ENCODE measurements at places on chromosomes 6 and 20.

DNA sequence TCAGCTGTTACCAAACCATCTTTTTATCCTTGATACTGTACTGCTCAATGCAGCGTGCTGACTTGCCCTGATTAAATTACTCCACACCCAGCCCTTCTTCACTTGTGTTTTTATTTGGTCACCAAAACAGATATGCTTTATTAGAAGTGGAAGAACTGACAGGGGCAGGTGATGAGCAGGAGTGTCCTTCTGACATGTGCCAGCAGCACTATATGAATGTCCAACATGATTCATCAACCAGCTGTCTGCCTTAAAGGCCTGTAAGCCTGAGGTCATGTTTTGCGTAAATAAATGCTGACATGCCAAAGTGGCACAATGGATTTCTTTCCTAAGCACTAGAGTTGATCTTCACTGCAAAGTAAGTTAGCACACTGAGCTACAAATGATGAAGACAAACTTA, 15.4 kb downstream of the POPDC3 start:
- no peak for DNase-seq

DNA sequence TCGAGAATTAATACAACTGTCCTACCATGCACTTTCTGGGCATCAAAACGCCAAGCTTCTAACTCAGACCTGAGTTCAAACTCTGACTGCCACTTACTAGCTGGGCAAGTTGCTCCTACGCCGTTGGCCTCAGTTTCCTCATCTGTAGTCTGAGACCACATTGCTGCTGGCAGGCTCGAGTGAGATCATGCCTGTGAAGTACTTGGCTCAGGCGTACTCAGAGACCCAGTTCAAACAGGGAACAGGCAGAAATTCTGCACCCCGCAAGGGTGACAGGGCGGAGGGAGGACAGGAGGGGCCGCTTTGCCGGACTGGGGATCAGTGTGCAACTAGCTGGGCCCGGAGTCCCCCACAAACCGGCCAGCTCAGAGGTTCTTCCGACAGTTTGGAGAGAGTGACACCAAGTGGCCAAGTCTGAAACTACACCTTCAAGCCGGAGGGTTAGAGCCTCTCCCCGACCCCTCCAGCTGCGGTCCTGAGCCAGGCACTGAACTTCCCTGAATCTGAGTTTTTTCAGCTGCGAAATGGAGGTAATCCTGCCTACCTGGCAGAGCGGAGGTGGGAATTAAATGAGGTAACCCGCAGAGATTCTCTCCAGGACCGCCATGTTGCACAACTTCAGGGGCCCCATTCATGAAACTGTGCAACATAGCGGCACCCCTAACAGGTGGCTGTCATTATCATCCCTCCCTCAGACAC, 46.0 kb upstream of the PTPN1 start:
- DNase-seq: no peak

DNA sequence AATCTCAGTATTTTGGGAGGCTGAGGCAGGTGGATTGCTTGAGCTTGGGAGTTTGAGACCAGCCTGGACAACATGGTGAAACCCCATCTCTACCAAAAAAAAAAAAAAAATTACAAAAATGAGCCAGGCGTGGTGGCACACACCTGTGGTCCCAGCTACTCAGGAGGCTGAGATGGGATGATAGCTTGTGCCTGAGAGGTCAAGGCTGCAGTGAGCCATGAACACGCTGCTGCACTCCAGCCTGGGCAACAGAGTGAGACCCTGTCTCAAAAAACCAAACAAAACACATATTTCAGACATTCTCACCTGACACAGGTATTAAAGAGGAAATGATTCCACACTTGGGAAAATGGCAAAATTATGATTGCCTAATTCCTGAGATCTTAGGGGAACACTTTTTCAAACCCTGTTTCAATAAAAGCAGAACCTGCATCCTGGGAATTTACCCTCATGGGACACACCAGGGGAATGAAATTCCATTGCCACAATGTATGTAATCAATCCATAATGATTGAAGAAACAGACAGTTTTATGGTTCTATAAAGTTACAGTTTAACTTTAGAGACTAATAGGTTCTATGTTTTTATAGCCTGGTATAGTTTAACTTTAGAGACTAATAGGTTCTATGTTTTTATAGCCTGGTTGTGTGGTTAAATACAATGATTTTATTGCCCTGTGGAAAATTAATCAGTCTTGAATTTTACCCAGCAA, 29.6 kb upstream of the DNAAF9 start:
- no peak for DNase-seq

DNA sequence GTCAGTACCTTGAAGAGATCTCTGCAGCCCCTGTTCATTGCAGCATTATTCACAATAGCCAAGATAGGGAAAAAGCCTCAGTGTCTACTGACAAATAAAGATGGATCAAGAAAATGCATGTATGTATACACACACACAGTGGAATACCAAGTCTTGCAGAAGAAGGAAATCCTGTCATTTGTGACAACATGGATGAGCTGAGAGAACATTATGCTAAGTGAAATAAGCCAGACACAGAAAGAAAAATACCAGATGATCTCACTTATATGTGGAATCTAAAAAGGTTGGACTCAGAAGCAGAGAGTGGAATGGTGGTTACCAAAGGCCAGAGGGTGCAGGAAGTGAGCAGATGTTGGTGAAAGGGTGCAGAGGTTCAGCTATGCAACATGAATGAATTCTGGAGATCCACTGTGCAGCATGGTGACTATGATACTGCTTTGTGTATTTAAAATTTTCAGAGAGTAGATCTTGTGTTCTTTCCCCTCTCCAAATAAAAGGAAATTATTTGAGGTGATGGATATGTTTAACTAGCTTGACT, 11.0 kb upstream of the SLC22A1 start:
- DNase-seq: no peak

- no peak for DNase-seq
Measured at GRCh38 chr6:42896178-42896719, 16.8 kb downstream of the RPL7L1 start.

GRCh38 chr6:19492636-19493405, 344.3 kb upstream of the ID4 start:
- DNase-seq: no peak

DNA sequence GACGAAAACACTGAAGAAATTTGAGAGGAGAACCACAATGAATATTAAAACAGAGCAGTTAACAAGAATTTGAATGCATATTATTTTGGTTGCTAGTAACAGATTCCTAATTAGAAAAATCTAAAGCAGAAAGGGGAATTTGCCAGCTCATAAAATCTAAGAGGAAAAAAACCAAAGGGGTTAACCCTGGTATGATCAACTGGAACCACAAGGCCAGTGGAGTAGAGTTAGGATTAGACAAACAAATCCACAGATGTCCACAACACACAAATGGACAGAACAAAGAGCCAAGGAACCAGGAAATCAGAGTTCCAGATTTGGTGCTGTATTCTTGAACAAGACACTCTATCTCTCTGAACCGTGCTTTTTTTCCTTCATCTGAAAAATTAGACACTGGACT, 195.0 kb downstream of the TASP1 start:
- DNase-seq: no peak

- no peak for DNase-seq
Measured at GRCh38 chr6:30931969-30932645, at the start of gene SFTA2. SFTA2 (minus strand) TSS chr6:30932170; CDS start chr6:30932096, 74 bp downstream.

DNA sequence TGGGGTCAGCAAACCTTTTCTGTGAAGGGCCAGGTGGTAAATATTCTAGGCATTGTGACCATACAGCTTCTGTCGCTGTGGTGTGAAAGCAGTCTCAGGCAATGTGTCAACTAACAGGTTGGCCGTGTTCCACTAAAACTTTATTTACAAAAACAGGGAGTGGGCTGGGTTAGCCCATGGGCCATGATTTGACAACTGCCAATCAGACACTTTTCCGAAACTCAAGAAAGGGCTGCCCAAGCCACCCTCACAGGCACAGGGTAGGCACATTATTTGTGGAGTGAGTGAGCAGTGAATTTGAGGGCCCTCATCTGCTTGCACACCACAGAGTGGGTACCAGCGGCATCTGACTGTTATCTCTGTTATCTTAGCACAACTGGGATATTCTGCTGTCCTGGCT, 290.3 kb downstream of the TAF4 start:
- DNase-seq: no peak

DNA sequence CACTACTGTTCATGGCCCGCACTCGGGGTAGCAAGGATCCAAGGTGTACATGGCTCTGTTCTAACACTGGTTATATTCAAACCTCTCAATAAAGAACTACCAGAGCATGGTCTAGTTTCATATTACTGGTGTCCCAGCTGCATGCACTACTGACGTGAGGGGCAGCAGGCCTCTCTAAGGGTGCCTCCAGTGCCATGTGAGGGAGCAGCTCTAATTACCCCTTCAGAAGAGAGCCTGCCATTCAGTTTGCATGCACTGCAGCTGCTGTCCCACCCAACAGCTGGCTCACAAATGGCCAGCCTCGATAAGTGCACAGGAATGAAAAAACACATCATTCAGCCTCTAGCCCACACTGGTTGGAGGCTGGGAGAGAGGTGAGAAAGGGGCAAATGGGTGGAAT, 85.2 kb downstream of the SMLR1 start:
- DNase-seq: no peak

DNA sequence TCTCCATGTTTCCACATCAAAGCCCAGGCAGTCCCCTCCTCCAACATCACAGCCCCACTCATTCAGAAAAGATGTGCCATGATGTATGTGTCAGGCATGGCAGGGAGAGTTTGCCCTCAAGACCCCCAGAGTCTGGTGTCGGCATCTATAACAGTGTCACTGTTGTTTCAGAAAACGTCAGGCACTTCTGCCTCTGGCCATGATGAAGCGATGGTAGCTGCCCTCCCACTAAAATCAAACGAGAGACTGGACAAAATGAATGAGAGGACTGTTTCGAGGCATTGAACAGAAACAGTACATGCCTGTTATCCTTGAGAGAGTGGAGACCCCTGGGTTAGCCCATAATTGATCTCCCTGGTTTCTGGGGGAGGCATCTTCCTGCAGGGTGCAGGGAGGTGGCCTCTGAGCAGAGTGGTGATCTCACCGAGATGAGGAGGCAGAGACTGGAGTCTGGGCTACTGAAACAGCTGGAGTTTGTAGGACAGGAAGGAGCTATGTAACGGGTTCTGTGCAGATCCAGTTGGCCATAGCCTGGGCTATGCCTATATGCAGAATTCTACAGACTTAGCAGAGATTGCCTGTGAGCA, 144.5 kb downstream of the SYCP2 start:
- DNase-seq: no peak

GRCh38 chr6:142406131-142406530, 104.3 kb downstream of the ADGRG6 start:
- no peak for DNase-seq

GRCh38 chr20:50916257-50916656, 15.0 kb downstream of the ADNP start:
- DNase-seq: no peak

DNA sequence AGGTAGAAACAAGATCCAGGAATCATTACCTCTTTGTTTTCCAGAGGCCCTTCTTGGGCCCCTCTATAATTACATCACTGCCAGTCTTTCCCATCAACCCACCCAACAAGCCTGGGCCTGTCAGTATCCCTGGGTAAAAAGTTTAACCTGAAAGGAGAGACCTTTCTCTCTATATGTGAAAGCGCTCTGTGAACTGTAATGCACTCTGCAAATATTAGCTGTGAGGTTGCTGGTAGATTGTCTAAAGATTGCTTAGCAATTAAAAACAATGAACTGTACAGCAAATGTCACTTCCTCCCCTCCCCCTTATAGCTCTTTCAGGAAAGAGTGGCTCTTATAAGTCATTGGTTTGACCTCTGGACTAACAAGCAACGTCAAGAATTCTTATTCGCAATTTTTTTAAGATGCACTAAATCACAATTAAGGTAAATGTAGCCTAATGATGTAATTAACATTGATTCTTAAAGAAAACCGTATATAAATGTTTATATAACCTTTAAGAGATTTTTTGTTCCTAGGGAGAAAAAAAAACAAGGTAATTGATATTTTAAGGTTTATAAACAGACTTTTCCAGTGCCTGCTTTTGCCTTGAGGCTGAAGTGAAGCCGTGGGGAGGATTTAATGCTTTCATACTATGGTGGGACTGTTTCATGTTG, 18.4 kb downstream of the ECT2L start:
- no peak for DNase-seq

DNA sequence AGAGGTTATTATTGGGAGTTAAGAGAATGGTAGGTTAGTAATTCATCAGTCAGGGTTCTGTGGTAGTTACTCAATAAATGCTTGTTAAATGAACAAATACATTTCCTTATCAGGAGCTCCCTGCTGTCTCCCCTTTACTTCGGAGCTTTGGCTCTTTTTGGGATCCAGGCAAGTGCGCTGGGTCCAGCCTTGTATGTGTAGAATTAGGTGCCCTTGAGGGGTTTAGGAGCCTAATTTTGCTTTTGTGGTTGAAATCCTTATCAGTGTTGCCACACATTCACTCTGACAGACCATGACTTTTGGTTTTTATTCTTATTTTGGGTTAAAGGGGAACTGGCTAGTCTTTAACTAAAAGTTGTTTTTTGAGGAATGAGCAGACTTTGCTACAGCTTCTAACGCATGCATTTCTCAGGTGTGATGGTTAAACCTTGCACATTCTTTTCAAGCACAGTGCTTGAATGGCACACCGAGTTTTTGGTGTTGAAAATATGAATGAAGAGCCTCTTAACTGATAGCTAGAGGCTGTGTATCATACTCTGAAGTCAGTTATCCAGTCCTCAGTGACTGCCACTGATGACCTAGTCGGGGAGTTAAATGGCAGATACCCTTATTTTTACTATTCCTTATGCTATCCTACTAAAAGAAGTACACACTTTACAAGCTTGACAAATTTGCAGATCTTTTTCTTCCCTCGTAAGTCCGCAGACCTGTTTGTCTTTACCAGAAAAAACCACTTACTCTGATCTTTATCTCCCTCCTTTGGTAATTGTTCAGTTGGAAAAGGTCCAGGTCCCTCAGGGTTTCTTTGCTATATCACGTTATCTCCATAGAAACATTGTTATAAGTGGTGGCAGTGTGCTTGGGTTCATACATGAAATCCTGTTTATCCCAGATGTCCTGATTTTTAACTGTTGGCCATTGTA, 50.7 kb upstream of the PLCG1 start:
- DNase-seq: no peak

GRCh38 chr6:134014588-134015137, 37.8 kb downstream of the SLC2A12 start:
- DNase-seq: no peak

GRCh38 chr6:130679684-130680083, 147.5 kb upstream of the SMLR1 start:
- no peak for DNase-seq

DNA sequence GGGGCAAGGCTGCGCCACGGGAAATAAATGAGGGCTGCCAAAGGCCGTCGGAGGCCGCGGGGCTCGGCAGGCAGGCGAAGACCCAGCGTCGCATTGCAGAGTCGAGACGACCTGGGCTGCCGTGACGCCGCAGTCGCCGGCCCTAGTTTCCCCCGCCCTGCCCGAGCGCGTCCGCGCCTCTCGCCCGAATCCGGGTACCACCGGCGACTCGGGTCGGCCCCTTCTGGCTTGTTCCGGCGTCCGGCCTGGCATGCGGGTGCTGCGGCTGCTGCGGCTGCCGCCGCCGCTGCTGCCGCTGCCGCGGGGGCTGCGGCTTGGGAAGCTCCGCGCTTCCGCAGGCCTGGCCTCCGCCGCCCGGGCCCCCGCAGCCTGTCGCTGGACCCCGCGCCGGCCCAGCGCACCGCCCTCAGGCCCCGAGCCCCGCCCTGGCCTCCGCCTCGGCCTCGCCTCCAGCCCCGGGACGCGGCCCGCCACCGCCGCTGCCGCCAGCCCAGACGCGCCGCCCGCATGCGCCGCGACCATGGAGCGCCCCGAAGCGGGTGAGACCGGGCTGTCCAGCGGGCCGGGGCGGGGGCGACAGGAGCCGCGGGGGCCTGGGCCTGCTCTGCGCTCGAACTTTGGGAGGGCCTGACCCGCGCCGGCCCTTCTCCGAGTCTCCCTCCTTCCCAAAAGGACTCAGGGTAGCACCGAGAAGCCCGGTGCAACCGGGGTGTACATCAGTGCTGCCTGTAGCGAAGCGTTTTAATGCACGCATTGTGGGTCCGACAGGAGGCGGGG, at the start of gene AKAP7:
AKAP7 (plus strand) TSS at position 224 of the 777 bp plus-strand sequence; CDS start at position 521, 297 bp downstream.
- DNase-seq: peak; percentile 30

Measured in cortex of kidney (tissue), 1 donor.